ENCODE measurements at places on chromosomes 5 and 9. TPM values are rescaled to one million over a fixed set of nuclear protein-coding genes. Genes with fewer than 3 reads are reported as not detected.
A peak's percentile ranks its signal among the peaks of the same experiment; 100 is the strongest.

GRCh38 chr9:113158446-113158845 lies 7.6 kb downstream of the SLC31A2 start:
- DNase-seq: no peak

GRCh38 chr5:152593388-152593787 lies 188.3 kb upstream of the NMUR2 start:
- DNase-seq: no peak

DNA sequence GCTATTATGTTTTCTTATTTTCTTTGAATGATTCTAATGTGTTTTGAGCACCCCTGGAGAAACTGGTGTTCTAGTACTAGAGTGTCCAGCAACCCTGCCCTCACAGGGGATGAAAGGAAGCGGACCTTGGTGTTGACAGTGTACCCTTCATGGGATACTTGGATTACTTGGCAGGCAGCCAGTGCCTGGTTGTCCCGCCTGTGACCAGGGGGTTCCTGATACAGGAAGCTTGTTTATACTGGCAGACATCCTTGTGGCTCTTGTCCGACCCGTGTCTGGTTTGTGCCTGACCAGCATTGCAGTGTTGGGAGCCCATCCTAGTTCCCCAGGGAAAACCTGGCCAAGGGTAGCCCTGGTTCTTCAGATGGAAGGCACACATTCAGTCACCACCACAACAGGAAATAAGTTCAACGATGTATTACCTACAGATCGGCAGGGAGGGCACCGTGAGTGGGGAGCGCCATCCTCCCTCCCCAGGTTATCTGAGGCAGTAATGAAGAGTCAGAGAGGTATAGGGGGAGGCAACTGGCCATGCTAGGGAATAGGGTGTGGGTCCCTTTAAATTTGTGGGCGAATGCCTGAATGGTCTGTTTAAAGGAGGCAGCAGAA lies 47.3 kb downstream of the CACNA1B start:
- DNase-seq: no peak

DNA sequence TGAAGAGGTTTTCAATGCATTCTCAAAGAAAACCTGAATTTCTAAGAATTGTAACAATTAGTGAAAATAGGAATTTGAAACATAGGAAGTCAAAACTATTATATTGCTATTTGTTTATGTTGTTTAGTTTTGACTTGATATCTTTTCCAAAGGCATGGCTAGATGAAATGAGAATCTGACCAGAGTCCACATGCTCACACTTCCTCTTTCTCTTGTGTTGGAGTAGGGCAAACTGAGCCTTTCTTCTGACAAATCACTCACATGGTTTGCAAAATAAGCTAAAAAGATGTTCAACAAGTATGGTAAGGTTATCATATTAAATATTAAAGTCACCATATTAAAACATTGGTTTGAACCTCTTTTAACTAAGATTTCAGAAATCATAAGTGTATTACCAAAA lies 512.6 kb downstream of the ISL1 start:
- no peak for DNase-seq

GRCh38 chr5:133497608-133498348 lies 114.6 kb downstream of the FSTL4 start:
- DNase-seq: no peak

DNA sequence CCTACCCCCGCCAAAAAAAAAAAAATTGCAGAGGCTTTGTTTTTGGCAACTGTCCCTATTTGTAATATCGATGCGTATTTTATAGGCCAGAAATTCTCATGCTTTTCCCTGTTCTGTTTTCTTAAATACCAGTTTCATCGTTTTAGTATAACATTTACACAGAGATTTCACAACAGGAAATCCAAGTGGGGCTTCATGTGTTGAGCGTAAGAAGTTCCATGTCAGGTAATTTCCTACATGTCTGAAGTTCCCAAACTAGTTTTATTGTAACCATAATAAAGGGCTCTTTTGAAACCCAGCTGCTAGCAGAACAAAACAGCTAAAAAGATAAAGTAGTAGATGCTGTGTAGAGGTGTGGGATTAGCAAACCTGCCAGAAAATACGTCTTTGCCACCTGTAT lies 4.2 kb downstream of the SMC5 start:
- DNase-seq: no peak

DNA sequence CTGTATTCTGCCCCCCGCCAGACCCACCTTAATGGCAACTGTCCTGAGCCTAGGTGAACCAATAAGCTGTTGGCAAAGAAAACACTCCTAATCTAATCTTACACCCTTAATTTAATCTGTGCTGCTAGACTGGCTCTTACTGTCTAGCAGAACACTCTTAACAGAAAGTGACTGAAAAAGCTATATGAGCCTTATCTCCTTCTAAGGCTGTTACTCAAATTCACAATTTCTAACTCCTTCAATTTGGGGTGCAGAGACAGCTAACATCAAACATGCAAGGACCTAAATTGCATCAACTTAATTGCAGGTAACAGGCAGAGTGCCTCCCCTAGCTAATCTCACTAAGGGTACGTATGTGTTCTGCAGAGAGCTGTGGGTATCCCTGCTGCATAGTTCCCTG lies 49.5 kb upstream of the MAP1B start:
- DNase-seq: no peak

DNA sequence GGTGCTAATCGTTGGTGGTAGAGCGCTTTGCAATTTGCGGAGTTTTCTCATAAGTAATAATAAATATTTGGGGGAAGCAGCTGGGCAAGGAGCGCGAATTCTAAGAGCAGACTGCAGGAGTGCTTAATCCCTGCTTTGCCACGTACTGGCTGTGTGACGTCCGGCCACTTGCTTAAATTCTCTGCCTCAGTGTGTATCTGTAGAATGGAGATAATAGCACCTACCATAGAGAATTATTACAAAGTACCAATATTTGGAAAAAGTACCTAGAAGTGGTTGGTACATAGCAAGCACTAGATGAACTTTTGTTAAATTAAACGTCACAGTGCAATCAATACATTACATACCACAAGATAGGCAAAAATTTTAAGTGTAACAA lies 598 bp upstream of the TMED7 start:
- no peak for DNase-seq

GRCh38 chr5:135194573-135195269 lies 160.7 kb upstream of the PITX1 start:
- no peak for DNase-seq

GRCh38 chr9:131811405-131811804 lies 71.5 kb upstream of the RAPGEF1 start:
- no peak for DNase-seq

GRCh38 chr5:142420561-142421227 lies 95.9 kb upstream of the SPRY4 start:
- peak; percentile 18 for DNase-seq

DNA sequence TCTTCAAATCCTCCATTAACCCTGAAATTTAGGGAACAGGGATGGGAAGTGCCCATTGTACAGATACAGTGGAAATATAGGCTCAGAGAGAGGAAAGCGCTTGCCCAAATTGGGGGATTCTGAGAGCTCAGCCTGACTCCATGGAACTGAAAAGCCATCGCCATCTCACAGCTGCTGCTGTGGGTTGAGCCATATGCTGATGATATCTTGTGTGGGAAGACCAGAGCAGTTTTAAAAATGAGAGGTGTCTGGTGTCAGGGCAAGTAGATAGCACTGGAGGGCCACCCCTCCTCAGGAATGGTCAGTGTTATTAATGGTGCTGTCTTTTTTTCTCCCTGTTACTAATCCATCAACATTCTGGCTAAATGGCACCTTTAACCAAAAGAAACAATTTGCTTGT lies 50.9 kb upstream of the C5orf58 start:
- DNase-seq: no peak

DNA sequence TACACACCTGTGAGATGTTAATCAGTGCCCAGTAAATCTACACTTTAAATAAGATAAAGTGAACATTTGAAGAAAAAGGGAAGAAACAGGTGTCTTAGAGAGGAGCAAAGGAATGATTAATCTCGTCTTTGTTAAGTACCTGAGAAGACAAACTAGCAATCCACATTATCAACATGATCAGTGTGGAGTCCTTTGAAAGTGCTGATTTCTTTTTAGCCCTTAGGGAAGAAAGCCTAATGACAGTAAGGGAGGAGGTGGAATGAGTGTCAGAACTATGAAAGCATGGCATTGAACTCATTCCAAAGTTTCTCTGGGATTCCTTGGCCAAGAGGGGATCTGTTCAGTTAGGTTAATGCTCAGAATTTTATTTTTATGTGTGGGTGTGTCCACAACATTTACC lies 1109.0 kb upstream of the ACO1 start:
- DNase-seq: no peak

DNA sequence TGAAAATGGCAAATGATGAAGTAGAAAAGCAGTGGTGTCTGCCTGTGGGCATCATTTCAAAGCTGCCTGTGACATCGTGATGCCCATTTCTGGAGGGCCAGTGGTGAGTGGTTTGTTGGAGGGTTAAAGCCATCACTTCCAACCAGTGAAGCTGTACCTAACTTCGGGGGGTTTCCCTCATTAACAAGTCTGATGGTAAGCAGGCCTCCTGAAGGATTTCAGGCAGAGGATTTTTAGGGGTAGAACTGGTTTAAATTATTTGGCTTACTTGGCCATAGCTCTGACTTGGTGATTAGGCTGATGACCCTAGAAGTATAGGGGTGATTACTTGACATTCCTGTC lies 10.7 kb downstream of the TNFAIP8 start:
- no peak for DNase-seq

DNA sequence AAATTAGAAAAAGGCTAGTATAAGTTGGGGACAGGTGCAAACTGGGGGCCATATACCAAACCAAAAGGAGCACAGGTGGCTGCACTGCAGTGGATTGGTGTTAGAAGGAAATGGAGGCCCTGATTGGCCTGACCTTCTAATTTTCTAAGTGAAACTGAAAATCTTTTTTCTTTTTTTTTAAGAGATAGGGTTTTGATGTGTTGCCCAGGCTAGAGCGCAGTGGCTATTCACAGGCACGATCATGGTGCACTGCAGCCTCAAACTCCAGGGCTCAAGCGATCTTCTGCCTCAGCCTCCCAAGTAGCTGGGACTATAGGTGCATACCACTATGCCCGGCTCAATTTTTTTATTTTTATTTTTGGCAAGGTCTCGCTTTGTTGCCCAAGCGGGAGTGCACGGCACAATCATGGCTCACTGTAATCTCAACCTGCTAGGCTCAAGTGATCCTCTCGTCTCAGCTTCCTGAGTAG lies 9.8 kb upstream of the CCDC69 start:
- peak; percentile 67 for DNase-seq

GRCh38 chr9:110356639-110357395 lies 19.2 kb upstream of the TXNDC8 start:
- DNase-seq: no peak

GRCh38 chr5:102971676-102972293 lies 148.2 kb downstream of the GIN1 start:
- DNase-seq: no peak

DNA sequence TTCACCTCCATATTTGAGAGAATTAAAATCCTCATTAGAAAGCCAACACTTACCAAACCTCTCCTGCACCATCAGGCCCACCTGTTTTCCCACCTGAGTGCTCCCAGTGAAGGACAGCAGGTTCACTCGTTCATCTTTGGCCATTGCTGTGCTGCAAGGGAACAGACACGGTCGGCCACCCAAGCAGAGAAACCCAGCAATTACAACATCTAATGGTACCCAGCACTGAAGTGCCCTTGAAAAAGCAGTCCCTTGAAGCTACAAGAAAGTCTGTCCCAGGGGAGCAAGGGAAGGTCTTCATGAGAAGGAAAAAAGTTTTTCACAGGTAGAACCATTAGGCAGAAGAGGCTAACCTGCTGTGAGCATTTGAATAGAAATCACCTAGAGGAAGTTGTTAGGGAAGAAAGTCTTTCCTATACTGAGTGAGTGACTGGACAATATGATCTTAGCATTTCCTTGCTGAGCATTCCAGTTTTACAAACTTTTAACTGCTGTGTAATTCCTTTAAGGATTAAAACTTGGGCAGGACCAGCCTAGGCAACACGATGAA lies 26.7 kb downstream of the ALDH7A1 start:
- DNase-seq: no peak

DNA sequence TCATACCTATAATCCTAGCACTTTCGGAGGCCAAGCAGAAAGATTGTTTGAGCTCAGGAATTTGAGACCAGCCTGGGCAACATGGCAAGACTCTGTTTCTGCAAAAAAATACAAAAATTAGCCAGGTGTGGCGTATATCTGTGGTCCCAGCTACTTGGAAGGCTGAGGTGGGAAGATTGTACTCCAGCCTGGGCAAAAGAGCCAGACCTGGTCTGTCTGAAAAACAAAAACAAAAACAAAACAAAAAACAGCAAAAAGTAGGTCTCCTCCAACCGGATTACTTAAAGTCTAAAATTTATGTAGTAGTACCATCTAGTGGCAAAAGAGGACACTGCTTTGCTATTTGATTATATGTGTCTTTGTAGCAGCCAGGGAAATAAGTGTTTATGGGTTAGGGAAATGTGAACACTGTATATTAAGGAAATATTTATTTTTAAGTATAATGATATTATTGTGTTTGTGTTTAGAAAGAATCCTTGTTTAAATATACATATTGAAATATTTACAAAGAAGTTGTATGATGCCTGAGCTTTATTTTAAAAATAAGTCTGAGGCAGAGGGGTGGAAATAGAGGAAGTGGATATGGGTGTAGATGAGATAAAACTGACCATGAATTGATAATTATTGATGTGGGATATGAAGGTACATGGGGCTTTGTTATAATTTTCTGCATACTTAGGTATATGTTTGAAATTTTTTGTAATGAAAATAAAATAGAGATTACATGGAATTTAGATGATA lies 20.0 kb downstream of the APC start:
- peak; percentile 76 for DNase-seq

DNA sequence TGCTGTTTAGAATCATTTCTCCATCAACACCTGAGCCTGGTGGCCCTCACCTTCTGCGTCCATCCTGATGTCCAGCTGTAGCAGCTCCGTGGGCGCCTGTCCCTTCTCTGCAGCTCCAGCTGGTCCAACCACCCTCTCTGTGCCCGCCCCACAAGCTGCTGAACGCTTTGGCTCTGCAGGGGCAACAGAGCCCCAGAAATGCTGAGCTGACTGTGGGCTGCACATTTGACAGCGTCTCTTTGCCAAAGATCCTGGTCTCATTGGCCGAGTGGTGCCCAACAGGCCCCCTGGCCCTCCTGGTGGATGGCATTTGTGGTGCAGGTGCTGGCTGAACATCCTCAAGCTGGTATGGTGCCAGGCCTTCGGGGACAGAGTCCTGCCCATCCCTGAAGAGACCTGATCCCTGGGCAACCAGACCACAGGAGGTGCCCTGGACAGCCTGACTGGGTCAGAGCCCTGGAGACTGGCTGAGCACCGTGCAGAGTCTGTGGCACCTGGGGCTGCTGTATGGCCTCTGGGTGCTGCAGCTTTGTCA lies 25.3 kb upstream of the CEP72 start:
- no peak for DNase-seq

Gene GRM6
- total RNA-seq: not detected

Gene DND1
- total RNA-seq: 3.0 TPM

Gene PSD2
- 0.17 TPM for total RNA-seq

Data from B cell (primary cell).